ENCODE measurements at places on chromosomes 3 and 15.
A peak's percentile ranks its signal among the peaks of the same experiment; 100 is the strongest.

GRCh38 chr3:193869221-193870201 is 266.4 kb upstream of the HES1 start:
- DNase-seq = peak; percentile 76

GRCh38 chr3:78287085-78287484 is 1247.2 kb downstream of the ROBO2 start:
- no peak for DNase-seq

GRCh38 chr15:96125721-96126415 is 204.6 kb upstream of the NR2F2 start:
- DNase-seq = no peak

DNA sequence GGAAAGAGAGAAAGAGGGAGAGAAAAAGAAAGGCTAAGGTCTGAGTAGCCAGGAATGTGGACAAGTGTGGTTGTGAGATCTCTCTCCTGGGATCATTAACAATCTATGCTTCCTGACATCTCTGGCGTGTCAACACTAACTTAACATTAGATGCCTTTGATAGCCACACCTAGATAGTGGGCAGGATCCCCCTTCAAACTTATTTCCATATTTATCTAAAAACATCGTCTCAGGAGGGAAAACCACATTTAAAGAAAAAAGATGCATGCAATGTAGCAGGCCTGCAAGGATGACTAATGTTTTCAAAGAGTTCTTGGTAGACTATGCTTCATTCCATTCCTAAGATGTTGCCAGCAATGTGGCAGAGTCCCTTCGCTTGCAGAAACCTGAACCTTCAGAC is 80.9 kb downstream of the MLH1 start:
- DNase-seq = no peak

DNA sequence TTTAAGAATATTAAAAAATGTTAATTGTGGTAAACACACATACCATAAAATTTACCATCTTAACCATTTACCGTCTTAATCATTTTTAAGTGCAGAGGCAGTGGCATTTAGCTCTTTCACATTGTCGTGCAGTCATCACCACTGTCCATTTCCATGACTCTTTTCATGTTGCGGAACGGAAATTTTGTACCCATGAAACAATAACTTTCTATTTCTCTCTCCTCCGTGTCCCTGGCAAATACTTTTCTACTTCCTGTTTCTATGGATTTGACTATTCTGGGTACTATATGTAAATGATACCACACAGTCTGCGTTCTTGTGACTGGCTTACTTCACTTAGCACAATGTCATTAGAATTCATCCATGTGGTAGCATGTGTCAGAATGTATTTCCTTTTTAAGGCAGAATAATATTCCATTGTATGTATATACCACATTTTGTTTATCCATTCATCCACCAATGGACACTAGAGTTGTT is 27.9 kb downstream of the AKAP13 start:
- no peak for DNase-seq

- DNase-seq = no peak
Measured at GRCh38 chr15:90599116-90599515, 69.4 kb downstream of the CRTC3 start.

DNA sequence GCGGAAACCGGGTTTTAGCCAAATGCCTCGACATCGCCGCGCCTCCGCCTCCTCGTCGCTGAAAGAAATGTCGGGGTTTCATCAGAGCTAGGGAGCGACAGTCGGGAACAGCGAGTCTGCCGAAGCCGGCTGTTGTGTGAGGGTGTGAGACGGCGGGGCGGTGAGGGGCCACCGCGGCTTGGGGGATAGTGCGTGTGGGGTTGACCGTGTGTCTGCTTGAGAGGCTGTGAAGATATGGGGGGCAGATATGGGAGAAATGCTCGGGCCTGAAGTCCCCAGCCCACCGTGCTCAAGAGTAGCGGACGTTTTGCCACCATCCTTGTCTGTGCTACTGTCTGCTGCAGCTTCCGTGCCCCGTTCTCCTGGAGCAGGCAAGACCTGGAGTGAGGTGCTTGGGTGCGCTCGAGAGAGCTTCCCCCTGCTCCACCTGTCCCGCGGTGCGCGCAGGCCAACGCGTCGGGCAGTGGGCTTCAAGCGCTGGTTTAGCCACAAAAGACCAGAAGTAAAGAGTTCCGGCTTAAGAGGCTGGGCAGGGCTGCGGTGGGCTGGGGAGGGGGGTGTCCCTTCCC is 716 bp upstream of the ISLR2 start:
- DNase-seq = no peak

GRCh38 chr3:196272826-196273225 is 14.7 kb downstream of the PCYT1A start:
- DNase-seq = no peak

DNA sequence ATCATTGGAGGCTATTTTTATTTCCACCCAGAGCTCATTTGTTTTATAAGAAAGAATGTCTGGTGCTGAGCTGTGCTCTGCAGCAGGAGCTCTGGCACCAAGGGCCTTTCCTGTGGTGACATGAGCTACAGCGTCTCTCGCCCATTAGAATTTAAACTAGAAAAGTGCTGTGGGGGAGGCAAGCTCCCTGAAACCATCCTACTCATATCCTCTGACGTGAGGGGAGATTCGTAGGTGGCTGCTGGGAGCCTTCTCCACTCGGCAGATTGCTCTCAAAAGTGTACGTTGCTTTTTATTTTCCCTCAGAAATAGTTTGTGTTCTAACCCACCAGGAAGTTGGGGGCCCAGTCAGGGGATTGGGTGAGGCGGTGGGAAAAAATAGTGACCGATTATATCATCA is 76.3 kb upstream of the ARHGEF3 start:
- no peak for DNase-seq

DNA sequence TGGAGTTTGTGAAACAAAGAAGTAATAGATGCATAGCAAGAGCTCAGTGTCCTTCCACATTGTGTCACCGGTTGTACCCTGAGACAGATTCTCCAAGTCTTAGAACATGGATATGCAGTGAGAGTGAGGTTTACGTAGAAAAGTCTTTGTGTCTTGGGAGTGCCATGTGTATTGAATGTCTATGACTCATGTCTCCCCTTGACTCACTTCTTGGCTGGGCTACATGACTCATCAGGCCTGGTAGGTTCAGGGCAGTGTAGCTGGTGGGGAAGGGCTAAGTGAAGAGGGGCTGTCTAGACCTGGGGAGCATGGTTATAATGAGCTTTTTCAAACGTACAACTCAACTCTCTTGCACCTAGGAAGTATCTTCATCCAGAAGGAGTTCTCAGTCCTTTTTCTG is 167.4 kb downstream of the GAP43 start:
- peak; percentile 76 for DNase-seq

- no peak for DNase-seq
Measured at GRCh38 chr15:77180270-77180669, 109.4 kb upstream of the TSPAN3 start.

- no peak for DNase-seq
Measured at GRCh38 chr15:53716909-53717876, 42.3 kb downstream of the WDR72 start.

DNA sequence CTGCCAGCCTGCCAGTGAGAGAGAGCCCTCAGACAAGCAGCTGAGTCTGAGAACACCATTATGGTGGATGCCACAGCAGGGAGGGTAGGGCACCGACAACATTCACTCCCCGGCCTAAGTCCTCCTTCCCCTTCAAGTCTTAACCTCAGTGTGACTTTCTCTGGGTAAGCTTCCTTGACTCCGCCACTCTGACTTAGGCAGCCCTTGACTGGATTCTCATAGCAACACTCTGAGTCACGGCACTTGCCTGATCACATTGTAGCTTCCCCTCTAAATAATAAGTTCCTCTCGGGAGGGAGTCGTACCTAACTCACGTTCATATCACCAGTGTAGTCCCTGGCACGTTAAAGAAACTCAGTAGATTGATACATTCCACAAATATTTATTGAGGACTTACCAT is 180.5 kb downstream of the FOXB1 start:
- DNase-seq = no peak

GRCh38 chr3:14791343-14791945 is 27.3 kb upstream of the FGD5 start:
- no peak for DNase-seq

- DNase-seq = no peak
Measured at GRCh38 chr3:9387322-9387655, 10.1 kb upstream of the SETD5 start.

DNA sequence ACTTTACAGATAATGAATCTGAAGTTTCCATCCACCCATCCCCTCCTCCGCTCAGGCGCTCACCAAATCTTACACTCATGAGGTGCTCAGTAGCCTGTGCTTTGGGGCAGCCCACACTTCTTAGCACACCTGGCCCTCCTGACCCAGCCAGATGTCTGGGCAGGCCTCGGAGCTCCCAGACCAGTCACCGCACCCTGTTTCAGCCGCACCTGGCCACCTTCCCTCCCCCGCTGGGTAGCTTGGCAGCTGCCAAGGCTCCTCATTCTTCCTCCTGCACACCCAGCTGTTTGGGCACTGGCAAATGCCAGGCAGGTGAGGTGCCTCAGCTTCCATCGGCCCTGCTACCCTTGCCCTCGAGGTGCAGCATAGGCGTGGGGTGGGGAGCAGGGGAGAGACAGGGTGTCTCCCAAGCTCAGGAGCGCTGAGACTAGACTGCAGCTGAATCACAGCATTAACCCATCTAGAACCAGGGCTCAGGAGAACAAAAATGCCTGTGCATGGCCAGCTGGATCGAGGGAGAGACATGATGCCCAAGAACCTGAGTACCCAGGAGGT is 45.8 kb downstream of the CDC25A start:
- DNase-seq = no peak

DNA sequence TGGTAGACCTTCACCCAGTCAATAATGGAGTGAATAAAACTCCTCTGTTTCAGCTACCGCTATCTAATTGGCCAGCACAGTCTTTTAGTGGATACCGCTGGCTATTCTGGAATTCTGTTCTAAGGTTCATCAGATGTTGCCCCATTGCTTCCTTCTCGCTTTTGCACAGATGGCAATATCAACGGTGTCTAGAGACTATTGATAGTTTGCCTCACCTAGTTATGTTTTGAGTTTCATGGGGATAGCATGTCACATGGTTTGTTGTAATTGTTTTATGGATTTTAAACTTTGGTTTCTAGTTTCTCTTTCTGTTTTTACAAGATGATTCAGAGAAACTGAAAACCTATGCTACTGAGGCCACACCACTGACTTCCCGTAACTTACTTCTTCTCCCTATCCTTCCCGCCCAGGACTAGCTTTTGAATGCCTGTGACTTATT is 2.0 kb downstream of the XRN1 start:
- DNase-seq = no peak

DNA sequence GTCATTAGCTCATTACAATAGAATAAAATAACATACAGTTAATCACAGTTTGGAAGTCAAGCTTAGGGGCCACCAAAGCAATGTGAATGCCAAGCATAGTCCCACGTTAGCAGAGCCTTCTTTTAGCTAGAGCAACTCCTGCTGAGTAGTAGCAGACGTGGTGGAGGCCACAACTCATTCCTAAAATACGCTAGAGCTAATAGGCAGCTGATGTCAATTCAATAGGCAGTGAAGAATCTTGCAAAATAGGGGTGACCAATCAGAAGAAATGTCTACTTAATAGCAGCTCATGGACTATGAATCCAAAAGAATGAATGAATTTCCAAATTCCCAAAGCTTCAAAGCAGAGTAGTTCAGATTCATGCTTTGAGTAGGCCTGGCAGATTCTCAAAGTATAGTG is 292.9 kb upstream of the RORA start:
- DNase-seq = no peak

GRCh38 chr3:151684094-151684493 is 49.6 kb upstream of the AADACL2 start:
- DNase-seq = no peak

GRCh38 chr3:194087280-194087679 is 48.7 kb upstream of the HES1 start:
- DNase-seq = no peak

DNA sequence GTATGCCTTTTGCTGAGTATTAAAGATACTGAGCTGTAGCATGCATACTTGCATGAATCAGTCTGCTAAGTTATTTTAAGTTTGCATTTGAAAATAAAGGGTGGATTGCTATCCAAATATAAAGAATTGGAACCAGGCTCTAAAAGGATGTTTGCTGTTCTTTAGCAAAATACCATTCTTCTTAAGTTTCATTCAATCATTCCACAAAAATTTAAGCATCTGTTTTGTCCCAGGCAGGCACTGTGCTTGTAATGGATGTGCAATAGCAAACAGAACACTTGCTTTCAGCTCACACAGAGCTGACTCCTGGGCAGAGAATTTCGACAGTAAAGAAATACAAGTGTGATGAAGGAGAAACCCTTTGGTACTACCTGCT is 151.1 kb downstream of the PGPEP1L start:
- DNase-seq = no peak

DNA sequence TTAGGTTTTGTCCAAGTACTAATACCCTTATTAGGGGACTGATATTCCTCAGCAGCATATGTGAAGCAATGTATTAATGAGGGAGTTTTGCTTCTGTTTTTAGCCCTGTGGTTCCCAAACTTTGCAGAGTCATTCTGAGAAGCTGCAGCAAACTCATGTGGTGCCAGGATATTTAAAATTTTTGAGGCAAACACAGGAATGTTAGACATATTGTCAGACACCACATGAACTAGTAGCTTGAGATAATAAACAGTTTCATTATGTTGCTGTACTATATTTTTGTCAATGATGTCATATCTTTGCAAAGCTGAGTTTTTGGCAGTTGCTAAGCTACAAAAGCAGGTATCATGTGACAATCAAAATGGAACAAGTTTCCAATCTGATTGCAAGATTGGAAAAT is 36.6 kb downstream of the ATP6V1A start:
- peak; percentile 66 for DNase-seq

DNA sequence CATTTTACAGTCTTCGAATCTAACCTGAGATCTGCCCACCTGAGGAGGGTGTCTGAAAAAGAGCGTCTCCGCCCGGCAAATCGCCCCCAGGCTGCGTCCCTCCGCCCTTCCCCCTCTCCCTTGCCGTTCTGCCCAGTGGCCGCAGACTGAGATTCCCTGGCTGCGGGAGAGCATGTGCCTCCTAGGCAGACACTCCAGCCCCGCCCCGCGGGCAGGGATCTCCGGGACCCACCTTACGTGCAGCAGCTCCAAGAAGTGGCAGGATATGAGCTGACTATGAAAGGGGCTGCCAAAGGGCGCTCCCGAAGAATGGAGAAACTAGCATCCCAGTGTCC is 2.7 kb upstream of the WNT5A start:
- DNase-seq = no peak

GRCh38 chr3:142236173-142236572 is 10.8 kb upstream of the GK5 start:
- no peak for DNase-seq

GRCh38 chr3:95434491-95434890 is 1371.6 kb downstream of the NSUN3 start:
- DNase-seq = no peak

GRCh38 chr3:26915208-26915607 is 292.6 kb downstream of the LRRC3B start:
- no peak for DNase-seq

GRCh38 chr3:42979044-42979972 is at the start of gene GASK1A:
TSS of gene GASK1A (plus strand) at chr3:42979311. CDS start at chr3:42979643, 332 bp downstream.
- DNase-seq = no peak

Data from SW 1271 (cell line).